Activated CD4-positive, alpha-beta T cell treated with anti-CD3 and anti-CD28 coated beads, Interleukin-2, amount 50 U/mL, for 24 hours (primary cell): ENCODE measurements at places on chromosomes 12 and 14.

DNA sequence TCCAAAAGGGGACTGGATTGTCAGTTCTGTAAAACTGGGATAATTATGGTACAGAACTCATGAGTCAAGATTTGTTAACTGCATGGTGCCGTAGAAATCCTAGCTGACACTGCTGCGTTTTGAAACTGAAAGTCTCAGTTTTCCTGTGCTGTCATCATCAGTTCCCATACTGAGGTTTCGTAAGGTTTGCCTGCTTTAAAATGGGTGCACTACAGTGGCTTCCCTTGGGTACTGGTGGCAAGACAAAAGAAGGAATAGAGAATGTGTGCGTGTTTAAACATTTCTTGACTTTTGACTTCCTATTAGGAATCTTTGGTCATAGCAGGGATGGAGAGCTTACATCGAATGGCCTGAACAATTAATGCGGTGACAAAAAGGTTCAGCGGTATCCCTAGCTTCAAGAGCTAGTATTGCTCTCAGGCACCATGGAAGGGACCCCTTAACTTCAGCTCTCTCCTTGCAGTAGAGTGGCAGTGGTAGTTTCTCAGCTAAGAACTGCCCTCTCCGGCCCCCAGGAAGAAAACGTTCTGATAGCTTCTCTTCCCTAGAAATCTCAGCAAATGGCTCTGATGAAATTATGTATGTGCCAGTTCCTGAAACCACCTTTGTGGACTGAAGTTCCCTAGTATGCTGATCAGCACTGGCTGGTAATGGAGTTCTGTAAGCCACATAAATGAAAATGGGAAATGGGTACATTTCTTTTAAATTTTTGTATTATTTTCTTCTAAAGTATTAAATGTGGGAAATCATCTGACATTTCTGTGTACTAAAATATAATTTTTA lies 28.9 kb downstream of the ANO6 start:
- DNase-seq, result no peak

GRCh38 chr12:27206801-27207502 lies 37.1 kb upstream of the STK38L start:
- no peak for DNase-seq

DNA sequence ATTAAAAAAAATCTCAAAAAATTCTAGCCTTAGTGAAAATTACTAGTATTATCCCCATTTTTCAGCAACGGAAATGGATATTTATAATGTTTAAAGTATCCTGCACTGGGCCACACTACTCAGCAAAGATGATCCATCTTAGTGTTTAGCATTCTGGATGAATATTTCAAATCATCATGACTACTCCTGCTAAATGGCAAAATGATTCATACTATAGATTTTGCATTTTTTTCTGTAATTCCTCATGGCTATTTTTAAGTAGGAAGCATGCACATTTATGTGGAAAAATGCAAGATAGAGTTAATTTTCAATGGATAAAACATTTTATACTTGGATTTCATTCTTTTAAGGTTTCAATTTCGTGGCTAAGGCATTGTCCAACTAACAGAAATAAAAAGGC lies 59.6 kb downstream of the LRFN5 start:
- DNase-seq, result no peak

DNA sequence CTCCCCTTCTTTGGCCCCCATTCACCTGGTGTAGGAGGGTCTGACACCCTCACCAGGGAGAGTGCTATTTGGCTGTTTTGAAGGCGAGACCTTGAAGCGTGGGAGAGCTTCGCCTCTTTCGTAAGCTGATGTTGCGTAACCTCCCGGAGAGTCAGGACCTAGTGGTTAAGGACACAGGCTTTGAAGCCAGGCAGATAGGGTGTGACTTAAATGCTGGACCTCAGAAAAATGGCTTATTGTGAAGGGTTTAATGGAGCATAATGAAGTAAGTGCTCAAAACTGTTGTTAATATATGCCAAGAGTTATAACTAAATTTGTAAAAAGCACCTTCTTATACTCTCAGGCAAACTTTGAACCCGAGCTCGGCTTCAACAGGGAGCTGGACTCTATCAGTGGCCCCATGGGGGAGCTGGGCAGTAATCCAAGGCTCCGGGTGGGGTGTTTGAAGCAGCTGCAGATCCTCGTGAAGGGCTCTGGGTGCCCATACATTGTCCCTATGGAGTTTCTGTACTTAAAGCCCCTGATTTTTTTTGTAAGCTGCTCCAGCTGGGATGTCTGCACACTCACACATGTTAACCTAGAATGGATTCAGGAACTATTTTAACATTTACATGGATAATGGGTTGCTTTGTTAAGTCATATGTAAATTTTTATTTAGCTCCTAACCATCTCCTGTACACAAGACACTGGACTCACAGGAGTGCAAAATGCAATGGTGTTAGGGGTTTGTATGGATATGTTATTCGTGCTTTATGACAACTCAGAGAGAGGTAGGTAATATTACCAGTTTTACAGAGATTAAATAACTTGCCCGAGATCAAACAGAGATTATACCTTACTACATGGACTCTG lies 26.0 kb downstream of the PPFIBP1 start:
- DNase-seq, result no peak

- no peak for DNase-seq
Measured at GRCh38 chr12:3842517-3842916, 30.7 kb downstream of the PARP11 start.

GRCh38 chr12:104049903-104050356 lies at the start of gene GLT8D2:
GLT8D2 (minus strand) TSS chr12:104050187; CDS start chr12:104019648, 30,539 bp downstream.
- DNase-seq, result no peak

- DNase-seq, result no peak
Measured at GRCh38 chr14:91163316-91163715, 49.4 kb downstream of the DGLUCY start.

GRCh38 chr12:72272731-72273498 lies 745 bp downstream of the TRHDE start:
- DNase-seq, result no peak

DNA sequence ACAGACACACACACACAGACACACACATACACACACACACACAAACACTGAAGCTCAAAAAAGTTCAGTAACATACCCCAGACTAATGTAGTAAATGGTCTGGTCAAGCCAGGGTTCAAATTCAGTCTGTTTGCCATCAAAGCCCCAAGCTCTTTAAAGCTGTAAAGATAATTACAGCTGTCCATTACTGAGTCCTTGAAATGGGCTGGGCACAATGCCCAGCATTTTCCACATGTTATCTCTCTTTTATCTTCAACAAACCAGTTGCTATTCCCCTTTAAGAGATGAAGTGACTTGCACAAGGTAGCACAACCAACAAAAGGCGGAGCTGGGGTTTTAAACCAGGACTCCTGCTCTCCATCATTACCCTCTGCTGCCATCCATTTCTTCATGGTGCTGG lies 7.6 kb upstream of the UNC119B start:
- DNase-seq, result no peak

GRCh38 chr12:132766380-132767085 lies 4.9 kb upstream of the ANKLE2 start:
- no peak for DNase-seq

DNA sequence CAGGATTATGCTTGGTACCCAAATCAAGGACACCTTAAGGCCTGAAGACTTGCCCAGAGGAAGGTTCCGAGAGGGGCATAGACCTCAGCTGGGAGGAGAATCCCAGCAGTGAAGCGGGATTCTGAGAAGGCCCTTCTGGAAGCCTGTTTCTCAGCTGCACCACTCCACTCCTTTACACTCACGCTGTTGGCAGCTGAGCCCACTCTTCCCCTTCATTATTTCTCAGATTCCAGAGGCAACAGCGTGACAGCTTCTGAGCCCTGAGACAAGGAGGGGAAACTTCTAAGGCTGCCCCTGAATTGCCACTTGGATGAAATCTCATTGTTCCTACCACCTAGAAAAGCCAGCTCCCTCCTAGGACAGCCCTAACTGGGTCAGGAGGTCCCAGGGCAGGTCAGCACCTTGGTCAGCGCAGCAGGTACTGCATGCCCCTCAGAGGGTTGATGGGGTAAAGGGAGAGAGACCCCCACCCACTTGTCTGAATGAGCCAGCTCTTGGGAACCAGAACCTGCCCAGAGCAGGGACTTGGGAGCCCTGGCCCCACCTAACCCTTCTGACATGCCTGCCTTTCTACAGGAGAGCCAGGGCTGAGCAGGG lies 53.9 kb downstream of the ISCA2 start:
- no peak for DNase-seq

GRCh38 chr12:69701826-69702225 lies 2.7 kb upstream of the BEST3 start:
- DNase-seq, result no peak

- no peak for DNase-seq
Measured at GRCh38 chr14:60324837-60325236, 75.8 kb downstream of the PPM1A start.

DNA sequence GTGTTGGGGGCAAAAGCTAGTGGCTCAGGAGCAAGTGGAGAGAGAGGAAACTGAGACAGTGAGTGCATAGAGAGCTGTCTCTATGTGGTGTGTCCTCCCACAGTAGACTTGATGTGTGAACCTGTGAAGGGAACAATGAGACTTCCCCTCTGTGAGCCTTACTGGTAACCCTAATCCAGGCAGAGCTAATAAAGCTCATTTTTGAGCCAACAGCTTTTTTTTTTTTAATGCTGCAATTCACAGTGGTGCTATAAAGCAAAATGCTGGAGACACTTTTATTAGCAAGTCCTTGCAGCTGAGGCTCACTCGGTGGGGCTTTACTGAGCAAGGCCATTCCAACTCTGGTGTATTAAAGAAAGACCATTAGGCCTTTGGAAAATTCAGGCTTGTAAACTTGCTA lies 26.9 kb downstream of the FBXW8 start:
- DNase-seq, result no peak

DNA sequence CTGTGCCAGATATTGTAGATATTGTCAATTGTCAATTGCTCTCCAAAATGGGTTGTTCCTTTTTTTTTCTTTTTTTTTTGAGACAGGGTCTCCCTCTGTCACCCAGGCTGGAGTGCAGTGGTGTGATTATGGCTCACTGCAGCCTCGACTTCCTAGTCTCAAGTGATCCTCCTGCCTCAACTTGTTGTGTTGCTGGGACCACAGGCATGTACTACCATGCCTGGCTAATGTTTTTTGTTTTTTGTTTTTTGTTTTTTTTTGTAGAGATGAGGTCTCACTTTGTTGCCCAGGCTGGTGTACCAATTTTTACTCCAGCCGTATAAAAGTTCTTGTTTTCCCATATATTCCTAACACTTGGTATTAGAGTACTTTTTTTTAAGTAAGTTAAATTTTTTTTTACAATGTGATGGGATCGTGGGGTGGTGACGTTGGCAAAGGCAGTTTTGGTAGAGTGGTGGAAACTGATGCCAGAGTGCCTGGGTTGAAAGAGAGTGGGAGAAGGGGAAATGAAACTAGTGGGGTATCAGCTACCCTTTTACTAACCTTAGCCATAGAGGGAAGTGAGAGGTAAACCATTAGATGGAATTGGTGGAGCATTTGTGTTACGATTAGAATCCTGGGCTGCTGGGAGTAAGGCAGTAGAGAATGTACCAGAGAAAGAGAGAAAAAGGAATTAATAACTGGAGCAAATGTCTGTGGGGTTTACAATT lies 33.0 kb upstream of the CFAP54 start:
- no peak for DNase-seq

DNA sequence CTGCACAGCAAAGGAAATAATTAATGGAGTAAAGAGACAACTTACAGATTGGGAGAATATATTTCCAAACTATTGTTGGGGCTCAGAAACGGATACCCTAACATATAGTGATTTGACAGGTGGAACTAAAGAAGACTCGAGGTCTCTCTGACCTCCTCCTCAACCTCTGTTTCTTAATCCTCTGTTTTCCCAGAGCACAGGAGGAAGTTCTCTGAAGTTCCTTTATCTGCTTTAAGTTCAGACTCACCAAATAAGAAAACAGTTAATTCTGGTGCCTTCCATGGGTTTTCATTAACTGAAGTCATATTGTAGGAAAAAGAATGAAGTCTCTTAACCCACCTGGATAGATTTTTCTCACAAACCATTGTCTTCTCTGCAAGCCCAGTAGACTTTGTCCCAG lies 29.2 kb downstream of the CLEC2D start:
- DNase-seq, result no peak

DNA sequence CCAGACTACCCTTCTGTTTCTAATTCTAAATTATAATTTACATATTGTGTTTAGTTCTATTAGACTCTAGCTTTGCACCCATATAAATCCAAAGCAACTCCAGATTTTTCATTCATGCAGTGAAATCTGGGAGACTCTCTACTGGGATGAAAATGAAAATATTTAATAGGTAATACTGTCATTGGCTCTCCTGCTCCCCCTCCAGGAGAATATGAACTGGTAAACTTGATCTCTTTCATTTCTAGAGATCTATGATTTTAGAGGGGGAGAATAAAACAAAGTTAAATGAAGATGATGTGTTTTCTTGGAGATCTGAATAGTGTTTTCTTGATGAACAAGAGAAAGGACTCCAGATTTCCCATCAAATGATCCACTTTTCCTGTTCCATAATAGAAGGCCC lies 104.3 kb upstream of the TMCC3 start:
- no peak for DNase-seq

GRCh38 chr14:90995785-90996184 lies 64.7 kb downstream of the RPS6KA5 start:
- DNase-seq, result no peak

DNA sequence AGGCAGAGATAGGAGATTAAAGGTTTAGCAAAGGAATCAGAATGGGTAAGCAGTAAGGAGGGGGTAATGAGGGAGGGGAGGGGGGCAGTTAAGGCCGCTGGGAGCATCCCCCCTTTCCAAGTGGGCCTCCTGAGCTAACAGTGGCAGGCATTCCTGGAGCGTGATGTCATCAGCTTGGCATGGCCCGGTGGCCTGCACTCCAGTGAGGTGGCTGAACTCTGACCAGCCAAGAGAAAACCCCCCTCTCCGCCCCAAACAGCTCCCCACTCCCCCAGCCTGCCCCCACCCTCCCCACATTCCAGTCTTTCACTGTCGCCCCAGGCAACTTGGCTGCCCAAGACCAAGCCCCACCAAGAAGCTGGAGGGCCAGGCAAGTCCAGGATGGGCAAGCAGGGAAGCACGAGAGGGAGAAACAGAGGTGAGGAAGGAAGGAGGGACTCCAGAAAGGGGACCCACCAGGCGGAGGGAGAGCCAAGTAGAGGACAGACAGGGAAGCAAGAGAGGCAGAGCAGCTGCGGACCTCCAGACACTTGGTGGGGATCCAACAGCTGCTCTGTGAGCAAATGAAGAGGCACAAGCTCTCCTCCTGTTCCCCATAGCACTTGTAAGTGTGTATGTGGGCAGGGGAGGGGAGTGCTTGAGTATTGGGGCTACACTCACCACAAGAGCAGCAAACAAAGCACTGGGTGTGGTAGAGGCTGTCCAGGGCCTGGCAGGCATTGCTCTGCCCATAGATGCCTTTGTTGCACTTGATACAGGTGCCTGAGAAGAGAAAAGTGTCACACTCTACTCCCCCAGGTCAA lies 4.5 kb downstream of the AJUBA start:
- no peak for DNase-seq

- no peak for DNase-seq
Measured at GRCh38 chr14:35900741-35901140, 74.6 kb downstream of the BRMS1L start.

DNA sequence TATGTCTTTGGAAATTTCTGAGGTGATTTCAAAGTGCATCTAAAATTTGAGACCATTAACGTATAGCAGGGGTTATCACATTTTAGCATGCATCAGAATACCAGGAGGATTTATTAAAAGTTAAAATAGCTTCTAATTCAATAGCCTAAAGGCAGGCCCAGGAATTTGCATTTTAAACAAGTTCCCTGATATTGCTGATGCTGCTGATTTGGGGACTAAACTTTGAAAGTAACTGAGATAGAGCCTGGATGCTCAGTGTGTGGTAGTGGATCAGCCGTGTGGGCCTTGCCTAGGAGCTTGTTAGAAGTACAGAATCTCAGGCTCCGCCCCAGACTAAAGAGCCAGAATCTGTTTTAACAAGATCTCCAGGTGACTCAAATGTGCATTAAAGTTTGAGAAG lies 375.0 kb upstream of the FBXO33 start:
- DNase-seq, result no peak

- DNase-seq, result no peak
Measured at GRCh38 chr14:42428996-42429395, 822.3 kb downstream of the LRFN5 start.
